ENCODE measurements at places on chromosomes 1 and 21. TPM values are rescaled to one million over a fixed set of nuclear protein-coding genes. Genes with fewer than 3 reads are reported as not detected.
A peak's percentile ranks its signal among the peaks of the same experiment; 100 is the strongest.

DNA sequence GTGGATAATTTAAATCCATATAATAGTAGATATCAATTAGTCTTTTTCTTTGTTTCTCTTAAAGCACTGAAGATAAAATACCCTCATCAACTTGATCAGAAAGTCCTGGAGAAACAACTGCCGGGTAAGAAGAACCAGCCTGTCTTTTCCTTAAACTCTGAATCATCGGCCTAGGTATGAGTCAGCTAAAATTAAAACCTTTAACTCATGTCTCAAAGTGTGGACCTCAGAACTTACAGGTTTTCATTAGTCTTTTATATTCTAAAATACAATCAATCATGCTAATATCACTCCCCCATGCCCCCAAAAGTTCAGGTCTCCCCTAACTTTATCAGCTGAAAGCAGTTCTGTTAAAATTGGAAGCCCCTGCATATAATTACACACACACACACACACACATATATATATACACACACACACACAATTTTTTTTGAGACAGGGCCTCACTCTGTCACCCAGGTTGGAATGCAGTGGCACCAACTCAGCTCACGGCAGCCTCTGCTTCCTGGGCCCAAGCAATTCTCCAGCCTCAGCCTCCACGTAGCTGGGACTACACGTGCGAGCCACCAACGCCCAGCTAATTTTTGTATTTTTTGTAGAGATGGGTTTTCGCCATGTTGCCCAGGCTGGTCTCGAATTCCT, 61.3 kb downstream of the B3GALNT2 start:
- DNase-seq: no peak

- DNase-seq: peak; percentile 71
Measured at GRCh38 chr1:158014731-158015320, 21.4 kb downstream of the KIRREL1 start.

- no peak for DNase-seq
Measured at GRCh38 chr1:221239792-221240191, 360.5 kb downstream of the HLX start.

Gene OR2L2
- total RNA-seq: not detected

Gene HHAT
- total RNA-seq: 15.4 TPM

GRCh38 chr1:238681451-238681850, 704.9 kb upstream of the CHRM3 start:
- no peak for DNase-seq

Gene DIPK1A
- total RNA-seq: 3.8 TPM

Gene MCOLN3
- 0.47 TPM for total RNA-seq

DNA sequence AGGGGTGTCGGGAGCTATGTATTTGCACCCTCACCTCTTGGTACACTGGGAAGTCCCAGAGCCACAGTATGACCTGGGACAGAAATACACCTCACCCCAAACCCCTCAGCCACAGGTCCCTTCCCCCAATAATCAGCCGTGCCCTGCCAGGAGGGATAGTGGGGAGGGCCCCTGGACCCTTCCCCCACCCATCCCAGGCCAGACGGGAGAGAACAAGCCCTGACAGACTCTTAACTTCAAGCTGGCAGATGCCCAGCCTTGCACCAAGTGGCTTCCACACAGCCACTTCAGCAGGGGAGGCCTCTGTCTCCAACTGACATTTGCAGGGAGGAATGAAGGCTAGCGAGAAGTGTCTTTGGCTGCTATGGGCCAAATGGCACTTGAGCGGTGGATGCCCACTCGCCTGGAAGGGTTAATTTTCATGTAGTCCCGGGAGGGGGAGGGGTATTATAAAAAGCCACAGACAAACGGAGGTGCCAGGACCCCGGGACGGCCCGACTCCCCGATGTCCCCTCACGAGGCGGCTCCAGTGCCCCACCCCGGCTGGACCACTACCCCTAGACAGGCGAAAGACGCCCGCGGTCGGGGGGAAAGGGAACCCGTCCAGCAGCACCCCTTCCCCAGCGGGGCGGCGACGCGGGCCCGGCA, 495 bp downstream of the SYNC start:
- peak; percentile 29 for DNase-seq

Gene HES3
- total RNA-seq: 22.2 TPM

DNA sequence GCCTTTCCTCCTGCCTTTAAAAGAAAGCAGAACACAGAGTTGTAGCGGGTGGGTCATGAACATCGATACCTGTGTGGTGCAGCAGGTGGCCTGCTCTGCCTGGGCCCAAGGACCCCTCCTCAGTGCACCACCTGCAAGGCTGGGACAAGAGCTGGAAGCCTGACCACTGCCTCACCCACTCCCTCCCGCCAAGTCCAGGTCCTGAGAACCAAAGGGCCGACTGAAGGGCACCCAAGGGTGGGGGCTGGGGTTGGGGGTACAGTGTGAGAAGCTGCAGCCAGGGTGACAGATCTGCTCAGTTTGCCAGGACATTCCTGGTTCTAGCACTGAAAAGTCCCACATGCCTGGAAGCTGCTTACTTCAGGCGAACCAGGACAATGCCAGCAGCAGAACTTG, 36.1 kb downstream of the NTPCR start:
- no peak for DNase-seq
